Endothelial cell of umbilical vein (primary cell): ENCODE measurements at places on chromosomes 11 and 22. TPM values are rescaled to one million over a fixed set of nuclear protein-coding genes. Genes with fewer than 3 reads are reported as not detected.
A peak's percentile ranks its signal among the peaks of the same experiment; 100 is the strongest.

- DNase-seq, result no peak
These were observed 1.1 kb upstream of the PHLDB1 start for GRCh38 chr11:118606157-118606843.

DNA sequence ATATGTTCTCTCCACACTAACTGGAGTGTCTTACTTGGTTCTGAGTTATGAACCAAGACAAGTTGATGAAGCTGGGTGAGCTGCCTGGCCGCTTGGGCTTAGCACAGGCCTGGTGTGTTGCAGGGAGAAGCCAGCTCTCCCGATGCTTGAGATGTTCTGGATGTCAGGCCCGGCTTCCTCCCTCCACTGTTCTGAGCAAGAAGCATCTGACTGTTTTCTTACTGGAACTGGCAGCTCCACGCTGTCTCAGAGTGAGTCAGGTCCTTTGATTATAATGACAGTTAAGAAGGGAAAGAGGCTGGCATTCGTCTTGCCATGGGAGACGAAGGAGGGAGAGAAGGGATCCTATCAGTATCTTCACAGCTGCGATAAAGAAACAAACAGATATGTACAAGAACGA is 46.5 kb upstream of the CRTAM start:
- DNase-seq, result no peak

Gene RBMXL2
- total RNA-seq, result 0.51 TPM in 1 of 2 replicates, not detected in the other

GRCh38 chr11:130390071-130390758 is 38.2 kb downstream of the ADAMTS8 start:
- DNase-seq, result peak; percentile 32

DNA sequence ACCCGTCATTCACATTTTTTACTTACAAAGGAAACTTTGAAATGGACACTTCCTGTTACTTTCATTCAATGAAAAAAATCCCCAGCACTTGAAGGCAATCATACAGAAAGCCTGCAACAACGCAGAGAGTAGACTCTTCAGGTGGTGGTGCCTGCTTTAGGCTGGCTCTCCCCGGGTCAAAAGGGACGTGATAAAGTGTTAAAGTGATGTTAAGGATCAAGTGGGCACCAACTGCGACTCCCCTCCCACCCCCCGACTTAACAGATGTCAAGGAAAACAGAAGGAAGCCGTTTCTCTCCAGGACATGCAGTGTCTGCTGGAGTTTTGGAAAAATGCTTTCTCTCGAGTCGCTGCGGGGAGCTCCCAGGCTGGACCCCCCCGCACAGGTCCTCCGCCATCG is 414 bp upstream of the PNPLA3 start:
- DNase-seq, result peak; percentile 53
